ENCODE measurements at places on chromosomes 5 and 9.

GRCh38 chr9:69332067-69332685 is 7.2 kb downstream of the ENTREP1 start:
- DNase-seq = no peak

- DNase-seq = no peak
Measured at GRCh38 chr5:1310118-1310517, 15.2 kb upstream of the TERT start.

- DNase-seq = no peak
Measured at GRCh38 chr5:178224403-178224802, 8.2 kb downstream of the PHYKPL start.

GRCh38 chr9:130372057-130372456 is 72.7 kb upstream of the ASS1 start:
- DNase-seq = no peak

- DNase-seq = no peak
Measured at GRCh38 chr5:172935096-172935495, 24.1 kb upstream of the RPL26L1 start.

GRCh38 chr5:178487911-178488600 is 102.1 kb downstream of the COL23A1 start:
- no peak for DNase-seq

GRCh38 chr5:173757403-173758209 is 130.5 kb upstream of the CPEB4 start:
- no peak for DNase-seq

- DNase-seq = no peak
Measured at GRCh38 chr9:108897324-108898096, 35.4 kb downstream of the ACTL7A start.

DNA sequence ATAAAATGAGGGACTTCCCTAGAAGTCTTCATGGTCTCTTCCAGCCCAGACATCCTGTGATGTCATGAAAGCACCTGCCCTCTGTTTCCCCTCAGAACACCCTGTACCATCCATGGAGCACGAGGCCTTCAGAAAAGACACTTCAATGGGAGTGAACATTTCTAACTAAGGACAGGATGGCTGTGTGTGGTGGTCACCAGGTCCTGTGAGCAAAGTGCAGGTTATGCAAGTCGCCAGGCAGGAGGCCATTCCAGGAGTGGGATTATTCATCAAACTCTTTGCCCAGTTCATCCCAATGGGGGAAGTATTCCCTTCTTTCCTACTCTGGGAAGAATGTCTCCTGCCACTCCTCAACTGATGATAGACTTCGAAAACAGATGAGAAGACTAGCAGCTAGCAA is 80.5 kb downstream of the SLC1A3 start:
- DNase-seq = no peak

DNA sequence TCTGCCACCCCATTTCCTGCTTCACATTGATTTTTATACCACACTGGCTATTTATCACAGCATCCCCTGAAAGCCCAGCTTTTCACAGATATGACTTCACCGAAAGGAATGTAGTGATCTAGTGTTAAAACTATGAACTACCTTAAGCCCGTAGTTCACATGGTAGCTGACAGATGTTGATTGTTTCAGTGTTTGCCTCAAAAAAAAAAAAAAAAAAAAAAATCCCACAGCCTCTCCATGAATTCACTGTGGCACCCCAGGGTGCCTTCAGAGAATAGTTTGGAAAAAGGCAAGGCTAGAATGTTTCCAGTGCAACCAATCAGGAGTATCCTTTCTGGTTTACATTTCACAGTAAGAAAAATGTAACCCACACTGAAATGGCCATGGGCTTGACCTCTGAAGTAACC is 37.1 kb downstream of the GLIS3 start:
- DNase-seq = no peak

GRCh38 chr9:93132946-93133680 is 938 bp downstream of the NINJ1 start:
- DNase-seq = peak; percentile 22

DNA sequence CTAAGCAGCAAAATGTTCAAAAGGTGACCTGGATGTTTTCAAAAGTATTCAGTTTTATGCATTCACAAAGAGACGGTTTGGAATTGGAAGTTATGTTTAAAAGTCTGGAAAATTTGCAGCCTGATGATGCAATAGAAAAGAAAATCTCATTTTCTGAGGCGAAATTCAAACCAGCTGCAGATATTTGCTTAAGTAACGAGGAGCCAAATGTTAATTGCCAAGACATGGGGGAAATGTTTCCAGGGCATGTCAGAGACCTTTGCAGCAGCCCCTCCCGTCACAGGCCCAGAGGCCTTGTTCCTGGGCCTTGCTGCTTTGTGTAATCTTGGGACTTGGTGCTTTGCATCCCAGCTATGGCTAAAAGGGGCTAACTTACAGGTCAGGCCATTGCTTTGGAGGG is 228.2 kb downstream of the MAN2A1 start:
- no peak for DNase-seq

DNA sequence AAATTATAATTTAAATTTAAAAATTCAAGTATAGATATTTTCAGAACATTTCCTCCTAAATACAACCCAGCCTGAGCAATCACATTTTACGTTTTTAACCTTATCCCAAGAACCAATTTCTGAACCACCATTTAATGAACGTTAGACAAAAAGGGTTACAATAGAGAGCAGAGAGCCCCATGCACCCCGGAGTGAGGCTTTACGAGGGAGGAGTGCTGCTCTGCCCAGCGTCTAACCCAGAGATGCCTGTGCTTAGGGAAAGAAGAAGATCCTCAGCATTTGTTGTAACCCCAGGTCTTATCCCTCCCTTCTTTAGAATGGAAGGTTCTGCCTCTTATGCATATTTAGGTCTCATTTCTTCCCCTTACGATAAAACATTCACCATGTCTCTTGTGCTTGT is 169.1 kb downstream of the ICE1 start:
- no peak for DNase-seq

DNA sequence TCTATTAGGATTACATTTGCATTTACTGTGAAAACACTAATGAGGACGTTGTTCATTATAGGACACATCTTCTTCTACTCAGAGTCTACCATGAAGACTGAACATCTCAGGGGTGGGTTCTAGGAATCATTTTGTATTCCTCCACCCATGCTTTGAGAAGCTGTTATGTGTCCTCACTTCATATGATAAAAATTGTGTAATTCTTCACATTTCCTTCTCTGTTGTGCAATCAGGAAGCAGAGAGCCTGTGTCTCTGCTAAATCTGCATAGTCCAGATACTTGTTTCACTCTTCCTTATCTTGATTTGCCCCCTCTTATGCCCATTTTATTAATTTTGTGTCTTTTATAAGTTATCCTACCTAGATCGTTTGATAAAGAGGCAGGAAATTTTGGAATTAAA is 97.8 kb upstream of the IQGAP2 start:
- DNase-seq = no peak

- no peak for DNase-seq
Measured at GRCh38 chr9:84691634-84692033, 22.1 kb downstream of the NTRK2 start.

GRCh38 chr5:54171645-54172384 is 138.6 kb downstream of the ARL15 start:
- DNase-seq = no peak

GRCh38 chr9:95087659-95088242 is 229.8 kb downstream of the FANCC start:
- no peak for DNase-seq

GRCh38 chr5:142182840-142183239 is 74.3 kb downstream of the NDFIP1 start:
- DNase-seq = no peak

- DNase-seq = no peak
Measured at GRCh38 chr5:81601919-81602318, 149.0 kb downstream of the SSBP2 start.

GRCh38 chr5:81708889-81709288 is 42.0 kb downstream of the SSBP2 start:
- no peak for DNase-seq

GRCh38 chr5:55108661-55109060 is 6.2 kb downstream of the GZMA start:
- no peak for DNase-seq

Measured in activated CD8-positive, alpha-beta memory T cell treated with anti-CD3 and anti-CD28 coated beads for 1 hour (primary cell).